ENCODE measurements at places on chromosomes 7 and 10.

GRCh38 chr7:155593461-155594162 lies 47.3 kb upstream of the CNPY1 start:
- no peak for DNase-seq

DNA sequence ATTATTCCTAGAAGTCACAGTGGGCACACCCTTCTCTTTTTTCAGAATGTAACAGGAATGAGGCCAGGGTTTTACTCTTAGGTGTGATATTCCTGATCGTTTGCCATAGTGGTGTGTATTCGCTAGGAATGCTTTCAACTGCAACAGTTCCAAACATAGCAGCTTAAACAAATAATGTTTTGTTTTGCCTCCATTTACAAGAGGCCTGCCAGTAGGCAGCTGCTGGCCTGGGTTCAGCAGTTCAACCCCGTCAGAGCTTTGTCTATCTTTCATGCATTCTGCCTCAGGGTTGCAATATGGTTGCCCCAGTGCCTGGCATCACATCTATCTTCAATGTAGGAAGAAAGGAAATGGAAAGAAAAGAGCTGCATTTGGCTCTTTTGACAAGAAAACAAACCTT lies 21.7 kb upstream of the RET start:
- no peak for DNase-seq

GRCh38 chr7:42768045-42768444 lies 143.8 kb downstream of the C7orf25 start:
- no peak for DNase-seq

GRCh38 chr10:45575966-45576597 lies 96.5 kb downstream of the ZFAND4 start:
- no peak for DNase-seq

DNA sequence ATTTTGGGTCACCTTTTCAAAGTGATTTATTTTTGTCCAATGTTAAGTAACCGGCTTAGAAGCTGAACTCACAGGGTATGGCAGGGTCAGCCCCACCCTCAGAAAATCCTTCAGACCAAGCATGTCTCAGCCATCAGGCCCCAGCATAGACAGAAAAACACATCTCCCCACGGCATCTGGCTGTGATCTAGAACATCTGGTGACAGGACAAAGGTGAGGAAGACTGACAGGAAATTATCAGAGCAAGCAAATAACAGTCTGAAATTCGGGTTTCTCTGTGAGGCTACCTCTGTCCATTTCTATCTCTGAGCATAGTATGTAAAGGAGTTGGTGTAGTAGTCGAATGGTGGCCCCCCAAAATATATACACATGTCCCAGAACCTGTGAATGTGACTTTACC lies 177.0 kb upstream of the C1GALT1 start:
- DNase-seq: no peak

DNA sequence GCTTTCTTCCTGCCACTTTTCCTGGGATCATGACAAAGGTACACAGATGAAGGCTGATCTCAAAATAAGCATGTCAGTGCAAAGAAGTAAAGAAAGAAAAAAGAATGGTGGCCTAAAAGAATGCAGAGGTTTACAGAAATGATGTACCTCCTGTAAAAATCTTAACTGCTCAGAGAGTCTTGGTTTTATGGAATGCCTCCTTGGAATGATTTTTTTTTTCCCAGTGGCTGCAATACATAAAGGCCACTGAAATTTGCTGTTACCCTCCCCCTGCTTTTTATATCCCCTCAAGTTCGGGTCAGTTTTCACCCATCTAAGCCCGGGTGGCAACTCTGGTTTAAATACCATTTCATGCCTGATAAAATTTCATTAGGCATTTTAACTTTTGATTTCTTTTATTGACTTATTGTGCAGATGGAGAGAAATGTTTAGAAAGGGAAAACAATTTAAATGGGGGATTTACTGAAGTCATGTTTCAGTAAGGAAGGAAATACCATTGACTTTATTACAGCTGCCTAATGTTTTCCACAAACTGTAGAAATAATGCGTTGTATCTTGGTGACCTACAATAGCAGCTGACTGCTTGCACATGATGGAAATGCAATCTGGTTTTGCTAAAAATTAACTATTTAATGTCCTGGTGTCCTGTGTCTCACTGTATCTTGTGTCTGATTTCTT lies 102.5 kb downstream of the SAMD9 start:
- DNase-seq: no peak

DNA sequence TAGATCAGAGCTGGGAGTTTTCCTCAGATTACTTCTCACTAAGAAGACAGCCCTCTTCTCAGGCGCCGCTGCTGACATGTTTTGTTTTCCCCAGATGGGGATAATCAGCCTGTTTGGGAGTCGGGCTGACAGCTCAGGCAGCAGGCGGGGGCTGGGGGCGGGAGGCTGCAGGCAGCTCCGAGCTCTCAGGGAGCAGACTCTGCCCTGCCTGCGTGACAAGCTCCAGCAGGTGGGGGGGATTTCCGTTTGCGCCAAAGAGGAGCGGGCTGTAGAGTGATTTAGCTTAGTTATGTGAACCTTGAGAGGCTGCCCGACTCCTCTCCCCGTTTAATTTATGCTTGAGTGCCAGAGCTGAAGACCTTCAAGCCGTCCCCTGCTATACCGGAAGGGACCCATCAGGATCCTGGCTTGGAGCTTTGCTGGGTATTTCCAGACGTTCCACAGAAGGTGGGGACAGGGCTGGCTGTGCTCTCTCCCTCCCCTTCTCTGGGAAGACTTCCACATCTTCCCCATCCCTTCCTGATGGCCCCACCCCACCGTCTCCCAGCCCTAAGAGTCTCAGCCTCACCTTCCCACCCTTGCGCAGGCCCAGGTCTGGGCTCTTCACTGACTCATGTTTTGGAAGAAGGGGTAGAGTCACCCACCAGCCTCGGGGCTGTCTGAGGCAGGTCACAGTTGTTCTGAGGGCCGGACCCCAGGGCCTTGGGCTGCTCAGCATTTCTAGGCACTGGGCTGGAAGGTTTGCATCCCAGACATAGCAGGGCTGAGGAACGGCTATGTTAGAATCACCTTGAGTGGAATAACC lies 24.7 kb upstream of the ADCYAP1R1 start:
- DNase-seq: no peak

DNA sequence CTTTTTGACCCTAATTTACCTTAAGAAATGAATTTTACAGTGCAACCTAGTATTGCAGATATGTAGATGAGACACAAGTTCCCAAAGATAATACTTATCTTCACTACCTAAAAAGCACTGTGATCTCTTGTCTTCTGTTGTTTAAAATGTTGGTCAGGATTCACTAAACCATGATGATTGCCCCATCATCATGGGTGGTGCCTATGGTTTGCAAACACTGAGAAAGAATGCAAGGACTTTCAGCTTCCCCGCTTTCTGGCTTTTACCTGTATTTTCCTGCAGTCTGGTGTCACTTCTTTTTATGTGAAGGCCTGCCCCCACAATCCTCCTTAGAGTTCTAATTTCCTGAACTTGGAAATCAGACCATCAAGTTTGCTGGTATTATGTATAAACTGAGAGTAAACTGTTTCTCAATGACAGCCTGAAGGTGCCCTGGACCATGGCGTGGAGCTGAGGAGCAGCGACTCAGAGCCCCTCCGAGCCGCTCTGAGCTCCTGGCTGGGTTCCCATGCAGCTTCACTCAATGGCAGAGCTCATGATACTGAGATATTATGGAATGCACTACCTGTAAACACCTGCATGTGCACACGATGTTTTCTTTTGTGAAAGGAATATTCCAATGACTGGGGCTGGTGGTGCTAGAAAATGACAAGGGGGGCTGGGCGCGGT lies 118.4 kb upstream of the EFCAB10 start:
- no peak for DNase-seq

DNA sequence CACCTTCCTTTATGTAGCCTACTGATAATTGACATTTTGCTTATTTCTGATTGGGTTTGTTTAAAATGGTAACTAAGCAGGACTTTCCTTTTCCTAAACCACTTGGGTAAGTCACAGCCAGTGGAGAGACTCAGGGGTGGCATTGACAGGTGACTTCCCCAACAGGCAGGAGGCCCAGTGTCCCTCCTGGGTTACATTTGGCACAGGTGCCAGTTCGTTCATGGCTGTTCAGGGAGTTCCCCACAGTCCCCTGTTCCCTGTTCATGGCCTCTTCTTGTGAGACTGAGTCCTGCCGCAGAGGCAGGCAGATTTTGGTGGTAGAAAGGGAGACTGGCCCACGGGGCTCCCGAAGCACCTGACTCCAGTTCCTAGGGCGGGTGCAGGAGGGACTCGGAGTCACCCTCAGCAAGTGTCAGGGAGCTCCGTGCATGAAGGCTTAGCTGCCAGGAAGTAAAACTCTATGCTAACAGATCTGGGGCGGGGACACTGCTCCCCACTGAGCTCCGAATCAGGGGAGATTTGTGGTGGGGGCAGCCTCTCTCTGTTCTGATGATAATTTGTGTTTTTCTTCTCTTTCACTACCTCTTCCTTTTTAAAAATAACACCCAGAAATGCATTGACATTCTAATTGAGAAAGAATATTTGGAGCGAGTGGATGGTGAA lies 84.1 kb downstream of the EZH2 start:
- no peak for DNase-seq

- no peak for DNase-seq
Observed at GRCh38 chr10:43376828-43377423, 5.5 kb downstream of the FXYD4 start.

GRCh38 chr7:150716939-150717338 lies 526 bp downstream of the GIMAP1 start:
- no peak for DNase-seq

DNA sequence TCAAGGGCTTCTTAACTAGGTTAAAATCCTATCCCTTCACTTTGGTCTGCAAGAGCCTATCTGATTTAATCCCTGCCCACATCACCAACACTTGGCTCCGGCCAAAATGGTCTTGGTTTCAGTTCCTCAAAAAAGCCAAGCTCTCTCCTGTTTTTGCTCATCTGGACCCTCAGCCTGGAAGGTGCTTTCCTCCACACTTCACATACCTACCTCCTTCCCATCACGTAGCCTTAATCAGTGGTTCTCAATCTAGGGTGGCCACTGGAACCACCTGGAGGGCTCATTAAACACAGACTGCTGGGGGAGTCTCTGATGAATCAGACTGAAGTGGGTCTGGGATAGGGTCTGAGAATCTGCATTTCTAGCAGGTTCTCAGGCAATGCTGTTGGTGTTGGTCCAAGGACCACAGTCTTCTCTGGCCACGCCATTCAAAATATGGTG lies 227.0 kb upstream of the AOAH start:
- no peak for DNase-seq

- no peak for DNase-seq
Observed at GRCh38 chr10:132626019-132626760, 88.6 kb downstream of the INPP5A start.

- DNase-seq: no peak
Observed at GRCh38 chr7:69193061-69193460, 405.2 kb upstream of the AUTS2 start.

GRCh38 chr10:130189608-130190054 lies 53.4 kb downstream of the GLRX3 start:
- DNase-seq: no peak

GRCh38 chr7:17055596-17055995 lies 173.8 kb upstream of the AGR3 start:
- no peak for DNase-seq

GRCh38 chr10:48511066-48511874 lies 93.6 kb downstream of the ARHGAP22 start:
- no peak for DNase-seq
